ENCODE measurements at places on chromosomes 13 and 19.

DNA sequence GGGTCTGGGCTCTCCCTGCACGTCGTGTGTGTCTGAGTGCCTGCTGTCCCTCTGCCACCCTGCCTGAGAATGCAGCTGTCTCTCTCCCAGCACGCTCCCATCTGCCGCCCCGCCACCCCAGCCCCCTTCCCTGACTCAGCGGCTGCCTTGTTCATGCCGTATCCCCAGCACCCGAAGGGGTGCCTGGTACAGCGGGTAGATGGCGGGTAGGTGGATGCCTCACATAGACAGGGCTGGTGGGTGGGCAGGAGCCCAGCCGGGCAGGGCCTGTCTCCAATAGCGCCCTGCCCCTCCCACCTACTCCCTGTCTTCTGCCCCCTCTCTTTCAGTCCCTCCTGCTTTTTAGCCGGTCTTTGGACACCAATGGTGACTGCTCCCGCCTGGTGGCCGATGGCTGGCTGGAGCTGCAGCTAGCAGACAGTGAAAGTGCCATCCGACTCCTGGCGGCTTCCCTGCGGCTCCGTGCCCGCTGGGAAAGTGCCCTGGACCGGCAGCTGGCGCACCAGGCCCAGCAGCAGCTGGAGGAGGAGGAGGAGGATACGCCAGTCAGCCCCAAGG lies 30.3 kb downstream of the DHX34 start:
- no peak for DNase-seq

- peak; percentile 94 for DNase-seq
Observed at GRCh38 chr19:8206147-8207087, 2.8 kb upstream of the CERS4 start.

DNA sequence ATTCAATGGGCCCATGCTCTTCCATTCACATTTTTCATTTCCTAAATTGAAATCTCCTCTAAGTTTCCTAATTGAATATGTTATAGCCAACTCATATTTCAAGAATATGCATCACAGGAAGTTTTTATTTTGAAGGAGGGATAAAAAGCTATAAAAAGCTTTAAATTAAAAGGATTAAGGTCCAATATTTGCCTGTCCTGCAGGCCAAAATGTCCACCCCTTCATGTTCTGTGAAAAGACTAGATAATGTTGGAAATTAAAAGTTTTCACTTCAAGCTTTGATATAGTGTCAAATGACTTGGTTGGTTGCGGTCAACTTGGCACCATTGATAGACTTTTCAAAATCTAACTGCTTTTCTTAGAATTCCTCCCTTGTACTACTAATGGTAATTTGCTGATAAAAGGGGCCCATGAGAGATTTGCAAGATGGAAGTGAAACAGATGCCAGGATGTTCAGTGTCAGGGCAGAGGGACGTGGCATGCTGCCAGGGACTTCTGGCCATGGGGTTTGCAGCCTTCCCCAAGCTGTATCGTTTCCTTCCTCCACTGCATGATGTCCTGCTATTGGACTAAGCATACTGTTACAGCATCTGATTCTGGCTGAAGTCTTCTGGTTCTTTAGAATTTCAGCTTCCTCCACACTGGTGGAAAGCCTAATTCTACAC lies 547.3 kb upstream of the MIR17HG start:
- DNase-seq: no peak

- no peak for DNase-seq
Observed at GRCh38 chr13:42875475-42876269, 94.3 kb downstream of the FAM216B start.

- DNase-seq: no peak
Observed at GRCh38 chr13:49540552-49540951, 44.8 kb downstream of the PHF11 start.

DNA sequence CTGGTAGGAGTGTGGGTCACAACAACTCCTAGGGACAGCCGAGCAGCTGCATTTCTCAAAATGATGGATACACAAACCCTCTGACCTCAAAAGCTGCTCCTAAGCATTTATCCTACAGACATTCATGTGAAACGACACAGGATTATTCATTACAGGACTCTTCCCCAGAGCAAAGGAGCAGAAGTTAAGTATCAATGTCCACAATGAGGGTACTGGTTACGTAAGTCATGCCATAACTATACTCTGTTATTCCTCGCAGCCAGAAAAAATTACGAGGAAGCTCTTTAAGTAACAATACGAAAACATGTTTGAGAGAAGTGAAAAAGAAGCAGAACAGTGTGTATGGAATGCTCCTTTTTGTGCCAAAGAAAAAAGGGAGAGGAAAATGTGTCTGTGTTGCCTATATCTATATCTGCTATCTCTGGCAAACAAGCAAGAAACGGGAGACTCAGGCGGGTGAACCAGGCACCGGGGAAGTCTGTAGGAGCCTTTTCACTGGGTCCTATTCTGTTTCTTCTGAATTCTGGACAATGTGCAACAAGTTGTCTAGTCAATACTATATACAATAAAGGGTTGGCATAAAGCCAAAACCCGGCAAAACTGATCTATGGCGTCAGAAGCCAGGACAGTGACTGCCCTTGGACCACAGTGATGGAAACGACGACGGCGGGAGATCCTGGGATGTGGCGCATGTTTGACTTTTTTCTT lies 1.3 kb downstream of the ISOC2 start:
- no peak for DNase-seq

DNA sequence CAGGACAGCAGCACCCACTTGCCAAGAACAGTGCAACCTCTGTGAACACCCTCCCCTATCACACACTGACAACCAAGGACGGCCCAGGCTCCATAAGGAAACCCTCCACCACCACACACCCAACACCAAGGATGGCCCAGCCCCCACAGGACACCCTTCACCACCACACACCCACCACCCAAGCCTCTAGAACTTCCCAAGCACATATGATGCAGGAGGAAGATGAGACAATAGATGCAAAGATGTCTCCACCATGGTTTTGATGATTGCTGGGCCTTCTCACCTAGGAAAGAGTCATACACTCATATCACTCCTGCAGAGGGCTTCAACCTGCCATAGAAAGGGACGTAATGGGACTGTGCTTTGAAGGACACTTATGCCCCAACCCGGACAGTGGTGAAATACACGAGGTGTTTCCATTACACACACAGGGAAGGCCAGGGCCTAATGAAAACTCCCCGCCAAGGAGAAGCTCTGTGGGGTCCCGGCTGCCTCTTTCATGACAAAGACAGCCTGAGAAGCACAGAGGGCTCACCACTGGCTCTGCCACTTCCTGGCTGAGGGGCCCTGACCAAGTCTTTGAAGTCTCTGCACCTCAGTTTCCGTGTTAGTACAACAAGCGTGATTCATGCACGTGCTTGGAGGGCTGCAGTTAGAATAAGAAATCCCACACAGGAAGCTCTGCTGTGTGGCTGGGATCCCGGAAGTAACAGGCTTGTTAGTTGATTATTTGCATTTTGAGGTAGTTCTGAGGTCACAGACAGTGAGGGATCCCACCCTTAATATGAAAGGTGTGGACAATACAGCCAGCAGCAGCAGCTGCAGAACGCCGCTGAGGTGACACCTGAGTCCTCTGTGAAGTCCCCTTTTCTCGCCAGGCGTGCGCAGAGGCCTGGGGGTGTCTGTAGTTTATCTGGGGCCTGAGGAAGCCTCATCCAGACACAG lies 61.9 kb upstream of the ATP12A start:
- DNase-seq: no peak

GRCh38 chr13:88761145-88761544 lies 1090.0 kb downstream of the SLITRK5 start:
- no peak for DNase-seq

GRCh38 chr19:6099599-6099998 lies 10.7 kb downstream of the RFX2 start:
- no peak for DNase-seq

- DNase-seq: no peak
Observed at GRCh38 chr13:113815151-113816058, 48.5 kb downstream of the GAS6 start.

GRCh38 chr19:19575411-19575810 lies 37.3 kb downstream of the CILP2 start:
- no peak for DNase-seq

DNA sequence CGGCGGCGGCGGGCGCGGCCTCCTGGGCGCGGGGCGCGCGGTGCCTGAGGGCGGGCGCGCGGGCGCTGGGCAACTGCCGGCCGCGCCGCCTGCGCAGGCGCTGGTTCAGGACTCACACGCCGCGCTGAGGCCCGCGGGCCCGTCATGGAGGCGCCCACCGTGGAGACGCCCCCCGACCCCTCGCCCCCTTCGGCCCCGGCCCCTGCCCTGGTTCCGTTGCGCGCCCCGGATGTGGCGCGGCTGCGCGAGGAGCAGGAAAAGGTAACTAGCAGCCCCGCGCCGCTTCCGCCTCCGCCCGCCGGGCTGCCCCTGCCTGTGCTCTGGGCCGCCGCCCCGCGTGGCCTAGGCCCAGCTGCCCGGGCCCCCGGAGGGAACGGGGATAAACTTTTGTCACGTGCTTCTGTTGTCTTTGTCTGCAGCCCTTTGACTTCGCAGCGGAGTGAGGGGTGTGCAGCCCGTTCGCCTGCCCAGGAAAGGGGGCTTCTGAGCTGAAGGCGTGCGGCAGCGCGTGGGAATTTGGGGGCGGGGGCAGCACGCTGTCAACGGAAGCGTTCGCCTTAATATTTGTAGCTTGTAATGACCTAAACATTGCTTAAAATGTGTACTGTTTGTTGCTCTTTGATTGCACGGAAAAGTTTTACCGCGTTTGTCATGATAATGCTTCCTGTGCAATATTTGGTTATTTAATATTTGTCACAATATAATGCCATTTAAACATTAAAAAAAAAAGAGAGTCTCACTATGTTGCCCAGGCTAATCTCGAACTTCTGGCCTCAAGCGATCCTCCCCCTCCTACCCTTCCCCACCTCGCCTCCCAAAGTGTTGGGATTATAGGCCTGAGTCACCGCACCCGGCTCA lies 594 bp downstream of the URI1 start:
- DNase-seq: peak; percentile 17

DNA sequence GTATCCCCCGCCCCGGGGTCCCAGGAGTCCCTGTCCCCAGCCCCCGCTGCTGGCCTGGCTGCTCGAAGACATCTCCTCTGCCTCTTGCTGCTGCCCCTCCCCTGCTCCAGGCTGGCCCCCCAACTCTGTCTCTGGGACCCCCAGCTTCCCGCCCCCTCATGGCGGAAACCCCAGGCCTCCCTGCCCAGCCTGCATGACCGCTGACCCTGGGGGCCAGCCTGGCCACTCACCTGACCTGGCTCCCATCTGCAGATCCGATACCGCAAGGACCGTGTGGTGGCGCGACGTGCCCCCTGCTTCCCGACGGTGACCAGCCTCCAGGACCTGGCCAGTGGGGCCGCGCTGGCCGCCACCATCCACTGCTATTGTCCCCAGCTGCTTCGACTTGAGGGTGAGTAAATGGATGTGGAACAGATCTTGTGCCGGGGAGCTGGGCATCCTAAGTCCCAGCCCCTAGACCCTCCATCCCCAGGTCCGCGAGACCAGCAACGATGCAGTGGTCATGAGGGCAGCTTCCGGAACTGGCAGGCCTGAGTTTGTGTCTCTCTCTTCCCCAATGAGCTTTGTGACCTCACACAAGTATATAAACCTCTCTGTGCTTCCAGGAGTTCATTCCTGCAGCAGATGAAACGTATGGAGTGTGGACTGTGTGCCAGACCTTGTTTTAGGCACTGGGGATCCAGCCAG lies 12.4 kb downstream of the CAMSAP3 start:
- DNase-seq: no peak

DNA sequence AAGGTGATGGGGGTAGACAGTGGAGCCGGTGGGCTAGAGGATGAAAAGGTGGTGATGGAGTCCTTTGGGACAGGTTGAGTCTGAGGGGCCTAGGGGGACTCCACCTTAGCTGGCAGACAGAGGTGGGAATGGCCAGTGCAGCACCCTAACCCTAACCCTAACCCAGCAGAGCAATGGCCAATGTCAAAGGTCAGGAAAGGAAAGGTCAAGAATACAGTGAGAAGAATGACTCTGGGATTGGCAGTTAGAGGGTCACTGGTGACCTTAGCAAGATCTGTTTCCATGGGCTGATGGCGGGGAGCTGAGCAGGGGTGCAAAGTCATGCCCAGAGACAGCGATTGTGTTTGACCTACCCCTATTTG lies 16.6 kb downstream of the GNA15 start:
- DNase-seq: no peak

- no peak for DNase-seq
Observed at GRCh38 chr19:41708481-41708880, at the start of gene CEACAM5. Gene CEACAM5 (plus strand): TSS chr19:41708626. CDS start chr19:41708732, 106 bp downstream.

DNA sequence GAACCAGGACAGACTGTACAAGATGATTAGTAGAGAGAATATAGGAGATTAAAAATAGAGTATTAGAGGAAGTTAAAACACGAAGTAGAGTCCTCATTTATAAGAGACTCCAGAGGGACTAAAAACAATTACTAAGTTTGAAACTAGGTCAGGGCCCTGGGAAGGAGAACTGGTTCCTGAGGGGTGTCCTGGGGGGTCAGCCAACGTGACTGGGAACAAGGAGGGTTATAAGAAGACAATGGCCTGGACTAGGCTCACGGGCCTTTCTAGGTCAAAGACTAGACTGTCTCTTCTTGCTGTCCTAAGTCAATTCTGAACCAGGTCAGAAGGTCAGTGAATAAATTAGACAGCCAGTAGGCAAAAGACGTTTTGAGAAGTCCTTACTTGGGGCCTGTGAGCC lies 165.3 kb downstream of the IER2 start:
- DNase-seq: no peak

- no peak for DNase-seq
Observed at GRCh38 chr13:94607939-94608338, 6.3 kb downstream of the GPR180 start.

DNA sequence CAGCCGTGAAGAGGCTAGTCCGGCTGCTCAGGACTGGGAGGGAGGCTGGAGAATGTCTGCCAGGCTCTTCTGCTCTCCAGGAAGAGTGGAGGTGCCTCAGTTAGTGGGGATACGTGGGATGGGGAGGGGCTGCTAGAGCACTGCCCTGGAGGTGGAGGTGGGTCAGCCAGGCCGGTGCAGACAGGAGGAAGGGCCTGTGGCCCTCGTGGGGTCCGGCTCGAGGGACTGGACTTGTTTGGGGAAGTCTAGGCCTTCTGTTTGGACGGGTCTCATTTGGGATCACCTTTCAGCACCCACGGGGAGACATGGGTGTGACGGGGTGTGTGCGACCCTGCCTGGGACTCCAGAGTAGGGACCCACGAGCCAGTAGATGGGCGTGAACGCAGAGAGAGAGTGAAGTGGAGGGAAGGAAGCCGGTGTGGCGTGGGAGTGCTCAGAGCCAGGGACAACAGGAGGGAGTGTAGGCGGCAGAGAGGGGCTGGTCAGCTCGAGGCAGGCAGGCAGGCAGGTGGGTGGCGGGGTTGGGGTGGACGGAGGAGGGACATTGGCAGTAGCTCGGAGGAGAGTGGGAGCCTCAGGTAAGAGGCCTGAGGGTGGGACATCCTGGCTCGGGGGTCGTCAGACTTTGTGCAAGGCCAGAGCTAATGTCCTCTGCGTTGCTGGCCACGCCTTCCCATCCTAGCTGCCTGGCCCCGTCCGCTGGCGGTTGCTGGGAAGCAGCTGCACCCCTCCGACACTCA lies 11.5 kb downstream of the EPN1 start:
- DNase-seq: no peak

Measured in DMS79 (cell line).